Bronchial epithelial cell (primary cell): ENCODE measurements at places on chromosomes 7 and 10.

GRCh38 chr10:6074489-6075301 is 12.5 kb upstream of the IL2RA start:
- peak; percentile 42 for DNase-seq

DNA sequence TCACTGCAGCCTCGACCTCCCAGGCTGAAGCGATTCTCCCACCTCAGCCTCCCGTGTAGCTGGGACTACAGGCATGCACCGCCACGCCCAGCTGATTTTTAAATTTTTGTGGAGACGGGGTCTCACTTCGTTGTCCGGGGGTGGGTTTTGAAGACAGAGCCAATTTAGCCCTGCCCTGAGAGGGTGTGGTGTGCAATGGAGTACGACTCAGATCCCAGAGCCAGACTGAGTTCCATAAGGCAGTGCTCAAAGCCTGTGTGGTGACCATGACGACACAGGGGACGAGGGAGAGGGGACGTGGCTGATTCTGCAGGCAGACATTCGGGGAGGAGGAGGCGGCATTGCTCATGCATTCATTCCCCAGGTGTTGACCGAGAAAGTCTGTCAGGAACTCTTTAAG is 72.1 kb downstream of the ZMIZ1 start:
- no peak for DNase-seq

DNA sequence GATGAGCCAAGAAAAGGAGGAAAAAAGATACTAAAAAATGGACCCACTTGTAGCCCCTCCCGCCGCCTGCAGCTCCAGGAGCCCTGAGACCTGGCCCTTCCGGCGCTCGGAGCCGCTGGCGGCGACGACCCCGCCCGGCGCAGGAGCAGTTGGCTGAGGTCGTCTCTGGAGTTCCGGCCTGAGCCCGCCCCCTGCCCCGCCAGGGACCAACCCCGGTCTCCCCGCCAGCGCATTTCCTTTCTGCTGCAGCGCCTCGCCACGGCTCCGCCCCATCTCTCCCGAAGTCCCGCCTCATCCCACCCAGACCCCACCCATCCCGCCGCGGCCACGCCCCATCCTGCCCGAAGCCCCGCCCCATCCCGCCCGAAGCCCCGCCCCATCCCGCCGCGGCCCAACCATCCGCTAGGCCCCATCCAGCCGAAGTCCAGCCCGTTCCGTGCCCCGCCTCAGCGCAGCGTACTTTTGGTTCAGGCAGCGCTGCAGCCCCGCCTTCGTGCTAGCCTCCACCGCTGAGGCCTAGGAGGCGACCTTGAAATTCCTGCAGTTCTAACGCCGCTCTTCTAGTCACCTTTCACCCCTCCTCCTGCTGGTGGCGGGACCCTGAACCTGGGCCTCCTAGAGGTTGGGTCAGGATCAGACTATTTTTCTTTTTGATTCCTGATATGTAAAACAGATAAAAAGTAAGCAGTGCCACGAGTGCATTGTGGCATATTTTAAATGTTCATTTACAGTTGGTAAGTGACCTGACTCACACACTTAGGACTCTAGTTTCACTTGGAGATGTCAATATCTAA is at the start of gene STN1:
STN1 (minus strand) TSS at position 132 of the 794 bp plus-strand sequence. CDS start 590 bp downstream, outside the sequence.
- peak; percentile 81 for DNase-seq

- DNase-seq, result no peak
These were observed 1.7 kb upstream of the TAS2R5 start for GRCh38 chr7:141788296-141788695.

DNA sequence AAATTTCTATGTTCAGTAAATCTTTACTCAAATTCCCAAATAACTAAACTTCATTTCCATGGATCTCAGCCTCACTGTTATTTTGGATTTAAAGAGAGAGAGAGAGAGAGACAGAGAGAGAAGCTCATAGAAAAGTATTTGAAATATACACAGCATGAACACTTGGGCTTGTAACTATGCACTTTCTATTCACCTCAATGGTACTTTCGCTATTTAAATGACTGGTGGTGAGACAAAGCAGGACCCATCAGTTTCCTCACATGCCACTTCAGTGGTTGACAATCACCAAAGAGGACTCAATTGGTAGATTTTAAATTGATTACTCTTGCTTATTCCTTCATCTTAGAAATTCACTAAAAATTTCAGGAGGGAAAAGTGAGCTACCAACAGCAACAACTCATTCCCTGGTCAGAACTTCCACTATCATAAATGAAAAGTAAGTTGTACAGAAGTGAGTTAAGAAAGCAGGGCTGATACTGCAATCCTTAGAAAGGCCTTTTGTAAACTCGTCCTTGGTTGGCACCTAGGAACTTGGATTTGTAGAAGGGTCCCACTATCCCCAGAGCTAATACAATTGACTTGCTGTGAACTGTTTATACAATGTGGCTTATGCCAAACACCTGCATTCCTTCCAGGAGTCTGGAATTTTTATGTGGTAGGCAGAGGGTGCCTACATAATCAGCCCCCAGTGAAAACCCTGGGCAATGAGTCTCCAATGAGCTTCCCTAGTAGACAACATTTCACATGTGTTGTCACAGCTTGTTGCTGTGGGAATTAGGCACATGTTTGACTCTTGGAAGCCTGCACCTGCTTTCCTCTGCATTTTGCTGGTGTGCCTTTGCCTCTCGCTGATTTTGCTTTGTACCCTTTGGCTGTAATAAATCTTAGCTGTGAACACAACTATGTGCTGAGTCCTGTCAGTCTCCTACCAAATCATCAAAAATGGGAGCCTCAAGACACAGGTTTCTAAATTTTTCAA is 10.8 kb downstream of the ERLIN1 start:
- DNase-seq, result no peak

DNA sequence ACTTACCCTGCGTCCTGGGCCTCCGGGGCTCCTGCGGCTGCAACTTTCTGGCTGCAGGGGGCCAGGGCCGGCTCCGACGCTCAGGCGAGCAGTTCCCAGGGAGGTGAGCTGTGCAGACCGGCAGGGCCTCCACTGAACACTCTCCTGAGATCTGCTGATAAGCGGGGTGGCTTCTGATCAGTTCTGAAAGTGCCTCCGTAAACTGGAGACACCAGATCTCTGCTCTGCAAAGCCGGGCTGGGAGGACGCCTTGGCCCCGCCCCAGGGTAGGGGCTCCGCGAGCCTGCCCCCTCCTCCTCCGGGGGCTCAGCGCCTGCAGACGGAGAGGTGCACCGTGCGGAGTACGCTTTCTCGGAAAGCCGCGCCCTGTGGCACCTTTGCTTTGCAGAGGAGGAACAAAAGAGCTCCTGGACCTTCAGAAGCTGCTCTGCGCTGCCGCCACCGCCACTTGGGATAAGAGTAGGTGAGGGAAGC is 141.3 kb upstream of the VKORC1L1 start:
- peak; percentile 23 for DNase-seq

- DNase-seq, result peak; percentile 68
These were observed 33.6 kb downstream of the DNMBP start for GRCh38 chr10:99975942-99976809.

DNA sequence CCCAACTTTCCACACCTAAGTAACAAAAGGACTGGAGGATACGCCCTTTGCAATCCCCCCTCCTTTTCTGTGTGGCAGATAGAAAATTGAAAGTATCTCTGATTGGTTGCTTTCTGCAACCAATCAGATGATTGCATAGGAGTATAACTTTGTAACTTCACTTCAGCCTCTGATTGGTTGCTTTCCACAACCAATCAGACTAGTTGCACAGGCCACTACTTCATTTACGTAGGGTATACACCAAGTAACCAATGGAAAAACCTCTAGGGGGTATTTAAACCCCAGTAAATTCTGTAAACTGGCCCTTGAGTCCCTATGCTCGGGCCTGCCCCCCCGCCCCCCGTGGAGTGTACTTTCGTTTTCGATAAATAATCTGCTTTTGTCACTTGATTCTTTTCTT is 1080.4 kb downstream of the CNTNAP2 start:
- no peak for DNase-seq

DNA sequence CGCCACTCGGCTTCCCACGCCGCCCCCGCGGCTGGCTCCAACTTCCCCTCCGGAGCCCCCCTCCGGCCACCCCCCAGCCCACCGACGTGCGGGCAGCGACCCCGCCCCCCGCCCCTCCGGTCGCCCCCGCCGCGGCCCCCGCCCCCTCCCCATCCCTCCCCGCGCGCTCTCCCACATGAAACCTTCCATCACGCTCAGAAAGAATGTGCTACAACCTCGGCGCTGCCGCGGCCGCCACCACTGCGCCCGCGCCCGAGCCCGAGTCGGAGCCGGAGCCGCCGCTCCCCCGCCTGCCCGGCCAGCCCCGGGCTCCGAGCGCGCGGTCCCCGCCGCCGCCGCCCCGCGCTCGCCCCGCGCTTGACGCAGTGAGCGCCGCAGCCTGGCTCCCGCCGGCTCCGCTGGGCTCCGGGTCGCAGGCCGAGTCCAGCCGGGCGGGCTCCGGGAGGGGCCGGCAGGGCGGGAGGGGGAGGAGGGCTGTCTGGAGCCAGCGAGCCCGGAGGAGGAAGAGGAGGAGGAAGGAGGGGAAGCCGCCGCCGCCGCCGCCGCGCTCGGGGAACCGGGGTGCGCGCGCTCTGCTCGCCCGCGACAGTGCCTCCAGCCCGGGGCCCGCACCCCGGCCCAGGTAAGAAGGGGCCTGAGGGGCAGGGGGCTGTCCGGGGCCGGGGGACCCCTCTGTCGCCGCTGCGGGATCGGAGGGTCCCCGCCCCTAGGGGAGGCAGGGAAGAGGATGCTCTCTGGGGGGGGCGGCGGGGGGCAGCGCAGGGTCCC is 4.3 kb upstream of the ELFN1 start:
- DNase-seq, result no peak

DNA sequence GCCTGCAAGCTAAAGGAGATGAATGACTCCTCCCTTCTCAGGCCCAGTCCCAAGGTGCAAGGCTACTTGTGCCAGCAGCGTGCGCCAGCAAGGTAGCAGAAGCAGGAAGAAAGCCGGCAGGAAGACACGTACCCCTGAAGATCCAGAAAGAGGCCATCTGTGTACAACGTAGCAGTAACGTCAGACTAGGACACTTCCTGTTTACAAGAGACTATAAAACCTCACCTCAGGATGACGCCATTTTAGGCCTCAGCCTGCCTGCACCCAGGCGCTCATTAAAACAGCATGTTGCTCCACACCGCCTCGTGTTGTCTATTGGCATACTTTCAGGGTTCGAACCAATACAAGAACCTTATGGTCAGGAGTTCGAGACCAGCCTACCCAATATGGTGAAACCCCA is 41.4 kb upstream of the SNX10 start:
- no peak for DNase-seq

GRCh38 chr10:209357-209756 is 74.1 kb downstream of the ZMYND11 start:
- peak; percentile 15 for DNase-seq

DNA sequence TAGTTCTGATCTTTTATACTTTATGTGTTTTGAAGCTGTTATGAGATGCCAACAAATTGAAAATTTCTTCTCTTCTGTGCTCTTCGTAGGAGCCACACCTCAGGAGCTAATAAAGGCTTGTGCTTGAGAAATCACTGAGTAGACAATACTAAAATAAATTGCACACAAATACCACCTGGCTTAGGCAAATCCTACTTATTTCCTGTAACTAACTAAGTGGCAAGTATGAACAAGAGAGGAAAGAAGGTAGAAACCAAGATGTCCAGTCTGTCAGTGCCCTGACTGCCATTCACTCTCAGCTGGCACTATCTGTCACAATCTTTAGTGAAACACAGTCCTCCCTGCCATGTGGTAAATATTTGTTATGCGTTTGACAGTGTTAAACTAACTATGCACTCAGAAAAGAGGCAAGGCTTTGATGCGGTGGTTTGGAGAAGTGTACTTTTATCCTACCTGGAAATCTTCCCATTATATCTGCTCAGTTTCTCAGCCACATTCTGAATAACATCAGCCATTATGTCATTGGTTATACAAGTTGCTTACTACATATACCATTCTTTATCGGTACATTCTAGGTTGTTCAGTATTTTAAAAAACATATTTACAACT is 293.4 kb upstream of the VWC2 start:
- no peak for DNase-seq

DNA sequence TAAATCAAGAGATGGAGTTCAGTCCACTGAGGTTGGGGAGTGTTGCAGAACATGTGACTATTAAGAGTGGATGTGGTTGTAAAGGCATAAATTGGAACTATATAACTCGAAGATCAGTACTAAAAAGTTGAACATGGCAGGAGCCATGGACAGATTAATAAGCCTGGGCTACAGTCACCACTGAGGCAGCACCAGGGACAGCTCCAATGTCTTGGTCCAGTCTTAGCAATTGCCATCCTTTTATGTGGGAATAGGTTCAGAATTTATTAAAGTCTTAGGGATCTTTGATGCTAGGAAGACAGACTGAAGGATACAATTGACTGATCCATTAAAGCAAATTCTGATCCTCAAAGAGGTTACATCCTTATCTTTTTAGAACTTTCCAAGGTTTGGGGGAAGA is 156.6 kb downstream of the ADRA2A start:
- no peak for DNase-seq

- DNase-seq, result no peak
These were observed 31.3 kb downstream of the ANXA8 start for GRCh38 chr10:47452495-47453140.

DNA sequence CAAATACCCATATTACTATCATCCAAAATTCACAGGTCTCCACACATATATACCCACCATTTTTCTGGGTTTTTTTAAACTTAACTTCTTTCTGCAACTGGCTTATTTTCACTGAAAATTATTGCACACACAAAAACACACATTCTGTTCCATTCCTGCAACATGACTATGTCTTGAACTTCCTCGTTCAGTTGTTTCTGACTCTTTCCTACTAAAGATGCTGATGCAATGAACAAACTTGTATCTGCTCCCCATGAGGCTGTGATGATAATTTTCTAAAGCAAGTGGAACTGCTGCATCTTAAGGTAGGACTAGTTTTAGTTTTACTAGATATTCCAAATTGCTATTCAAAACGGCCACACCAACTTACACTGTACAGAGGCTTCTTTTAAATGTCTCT is 77.7 kb downstream of the OSBPL3 start:
- no peak for DNase-seq

- peak; percentile 88 for DNase-seq
These were observed 655.8 kb upstream of the ANKRD30A start for GRCh38 chr10:36469585-36469984.

- DNase-seq, result no peak
These were observed 712.2 kb upstream of the GHITM start for GRCh38 chr10:83427101-83427500.

DNA sequence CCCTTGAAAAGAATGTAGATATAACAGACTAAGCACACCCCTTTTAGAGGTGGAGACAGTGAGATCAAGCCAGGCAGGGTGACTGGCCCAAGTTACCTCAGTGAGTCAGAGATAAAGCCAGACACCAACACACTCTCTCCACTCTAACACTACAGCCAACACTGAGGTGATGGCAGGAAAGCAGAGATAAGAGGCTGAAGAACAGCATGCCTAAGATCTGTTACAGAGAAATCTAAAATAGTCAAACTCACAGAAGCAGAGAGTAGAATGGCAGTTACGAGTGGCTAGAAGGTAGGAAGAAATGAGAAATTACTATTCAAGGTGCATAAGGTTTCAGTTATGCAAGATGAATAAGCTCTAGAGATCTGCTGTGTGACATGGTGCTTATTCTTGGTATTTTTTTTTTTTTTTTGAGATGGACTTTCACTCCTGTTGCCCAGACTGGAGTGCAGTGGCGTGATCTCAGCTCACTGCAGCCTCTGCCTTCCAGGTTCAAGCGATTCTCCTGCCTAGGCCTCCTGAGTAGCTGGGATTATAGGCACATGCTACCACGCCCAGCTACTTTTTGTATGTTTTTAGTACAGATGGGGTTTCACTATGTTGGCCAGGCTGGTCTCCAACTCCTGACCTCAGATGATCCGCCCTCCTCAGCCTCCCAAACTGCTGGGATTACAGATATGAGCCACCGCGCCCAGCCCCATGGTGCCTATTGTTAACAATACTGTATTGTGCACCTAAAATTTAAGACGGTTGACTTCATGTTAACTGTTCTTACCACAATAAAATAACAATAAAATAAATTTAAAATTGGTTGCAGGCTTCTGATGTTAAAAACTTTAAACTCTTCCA is 28.7 kb downstream of the ICA1 start:
- DNase-seq, result peak; percentile 47

- DNase-seq, result no peak
These were observed 190.4 kb downstream of the MACC1 start for GRCh38 chr7:20026762-20027161.
